ENCODE measurements at places on chromosomes 6 and 20.
A peak's percentile ranks its signal among the peaks of the same experiment; 100 is the strongest.

DNA sequence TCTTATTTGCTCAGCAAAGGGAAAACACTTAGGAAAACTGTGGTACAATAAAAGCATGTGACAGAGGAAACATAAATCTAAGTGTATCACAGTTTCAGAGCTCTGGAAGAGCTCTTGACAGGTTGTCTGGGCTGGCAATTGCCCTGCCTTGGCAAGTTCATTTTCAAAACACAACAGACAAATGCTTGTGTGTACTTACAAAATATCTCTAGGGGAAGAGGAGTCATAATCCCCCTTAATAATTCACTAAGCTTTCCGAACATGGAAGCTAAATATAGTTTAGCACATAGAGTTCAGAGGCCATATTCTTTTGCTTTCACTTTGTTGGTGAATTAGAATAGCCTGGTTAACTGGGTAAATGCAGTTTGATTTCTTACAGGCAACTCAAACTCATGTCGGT, 211.6 kb upstream of the THEMIS start:
- DNase-seq, result no peak

DNA sequence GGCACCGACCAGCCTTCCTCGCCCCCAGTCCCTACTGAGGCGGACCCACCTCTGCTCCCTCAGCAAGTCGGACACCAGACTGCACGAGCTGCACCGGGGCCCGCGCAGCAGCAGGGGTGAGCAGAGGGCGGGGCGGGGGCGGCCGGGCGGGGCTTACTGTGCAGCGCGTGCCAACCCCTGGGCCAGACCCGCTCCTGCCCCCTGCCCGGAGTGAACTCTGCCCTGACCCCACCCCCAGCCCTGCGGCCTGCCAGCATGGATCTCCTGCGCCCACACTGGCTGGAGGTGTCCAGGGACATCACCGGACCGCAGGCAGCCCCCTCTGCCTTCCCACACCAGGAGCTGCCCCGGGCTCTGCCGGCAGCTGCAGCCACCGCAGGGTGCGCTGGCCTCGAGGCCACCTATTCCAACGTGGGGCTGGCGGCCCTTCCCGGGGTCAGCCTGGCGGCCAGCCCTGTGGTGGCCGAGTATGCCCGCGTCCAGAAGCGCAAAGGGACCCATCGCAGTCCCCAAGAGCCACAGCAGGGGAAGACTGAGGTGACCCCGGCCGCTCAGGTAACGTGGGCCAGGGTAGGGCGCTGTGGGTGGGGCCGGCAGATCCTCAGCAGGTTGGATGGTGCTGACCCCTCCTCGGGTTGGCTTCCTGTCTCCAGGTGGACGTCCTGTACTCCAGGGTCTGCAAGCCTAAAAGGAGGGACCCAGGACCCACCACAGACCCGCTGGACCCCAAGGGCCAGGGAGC, 1.5 kb upstream of the SLC2A4RG start:
- DNase-seq, result no peak

- DNase-seq, result no peak
These were observed 54.0 kb downstream of the EFCAB8 start for GRCh38 chr20:32912688-32913087.

DNA sequence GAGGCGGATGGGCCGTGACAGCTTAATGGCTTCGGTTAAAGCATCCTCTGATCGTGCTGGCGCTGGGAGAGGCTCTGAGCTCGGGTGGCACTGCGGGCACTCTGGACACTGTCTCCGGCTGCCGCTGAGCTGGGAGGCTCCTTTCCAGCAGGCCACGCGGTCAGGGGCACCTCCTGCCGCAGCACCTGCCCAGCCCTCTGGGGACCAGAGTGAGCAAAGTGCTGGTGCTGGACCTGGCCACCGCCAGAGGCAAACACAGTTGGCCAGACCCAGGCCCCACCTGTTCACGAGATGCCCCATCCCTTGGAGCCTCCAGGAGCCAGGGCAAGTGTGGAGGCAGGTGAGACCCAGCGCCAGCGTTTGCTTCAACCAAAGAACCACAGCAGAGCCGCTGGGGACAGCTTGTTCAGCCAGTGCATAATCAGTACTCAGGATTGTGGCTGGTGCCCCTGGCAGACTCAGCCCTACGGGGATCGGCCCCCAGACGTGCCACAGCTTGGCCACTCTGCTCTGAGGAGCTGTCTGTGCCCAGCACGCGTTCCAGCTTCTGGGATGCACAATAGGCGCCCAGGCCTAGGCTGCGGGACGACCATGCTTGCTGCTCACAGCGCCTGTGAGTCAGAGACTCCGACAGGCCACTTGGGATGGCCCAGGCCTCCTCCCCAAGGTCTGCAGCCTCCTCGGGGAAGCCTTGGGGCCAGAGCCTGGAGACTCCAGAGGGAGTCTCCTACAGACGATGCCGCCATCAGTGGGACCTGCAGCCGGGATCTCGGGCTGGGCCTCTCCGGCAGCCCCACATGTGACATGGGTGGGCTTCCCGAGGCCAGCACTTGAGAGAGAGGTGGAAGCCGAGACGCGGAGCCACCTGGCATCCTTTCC, 38.2 kb upstream of the SLCO4A1 start:
- DNase-seq, result no peak

- no peak for DNase-seq
These were observed 53.8 kb downstream of the PCNA start for GRCh38 chr20:5065879-5066383.

DNA sequence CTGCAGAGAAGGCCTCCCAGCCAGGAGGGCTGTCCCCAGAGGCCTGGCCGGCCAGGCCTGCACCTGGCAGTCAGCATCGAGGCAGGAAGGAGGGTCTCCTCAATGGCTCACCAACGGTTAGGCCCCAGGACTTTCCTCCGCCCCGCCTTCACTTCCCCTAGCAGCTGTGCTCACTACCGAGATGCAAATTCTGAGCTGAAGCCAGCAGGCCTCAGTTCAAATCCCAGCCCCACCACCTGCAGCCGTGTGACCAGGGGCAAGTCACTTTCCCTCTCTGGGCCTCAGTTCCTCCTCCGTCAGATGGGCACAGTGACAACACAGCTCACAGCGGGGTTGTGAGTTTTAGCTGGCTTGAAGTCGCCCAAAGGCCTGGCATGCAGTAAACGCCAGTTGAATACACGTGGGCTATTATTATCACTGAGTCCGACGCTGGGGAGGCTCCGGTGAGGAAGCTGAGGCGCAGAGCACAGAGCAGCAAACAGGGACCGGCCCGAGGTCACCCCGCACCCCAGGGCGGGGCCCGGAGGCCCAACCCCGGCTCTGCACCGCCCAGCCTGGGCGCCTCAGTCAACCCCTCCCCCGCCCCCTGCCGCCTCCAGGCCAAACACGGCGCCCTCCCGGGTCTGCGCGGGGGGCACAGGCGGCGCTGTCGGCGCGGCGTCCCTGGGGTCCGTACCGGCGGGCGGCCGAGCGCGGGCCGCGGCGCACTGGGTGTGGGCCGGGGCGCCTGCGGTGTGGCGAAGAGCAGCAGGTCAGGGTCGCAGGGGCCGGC, 671 bp downstream of the E2F1 start:
- DNase-seq, result no peak

DNA sequence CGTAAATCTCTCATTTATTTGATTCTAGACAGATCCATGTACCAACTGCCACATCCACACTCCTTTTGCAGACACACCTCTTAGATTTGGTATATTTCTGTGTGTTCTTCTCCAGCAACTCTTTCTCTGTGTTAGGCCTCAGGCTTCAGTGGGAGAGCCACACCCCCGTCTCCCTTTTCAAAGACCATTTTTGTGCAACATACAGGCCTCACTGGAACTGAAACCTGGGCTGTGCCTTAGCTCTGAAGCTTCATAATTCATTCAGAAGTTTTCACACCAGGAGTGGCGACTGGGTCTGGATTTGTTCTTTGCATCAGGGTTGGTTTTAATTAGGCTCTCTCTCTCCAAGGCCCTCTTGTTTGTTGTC, 170.2 kb downstream of the THBS2 start:
- no peak for DNase-seq

DNA sequence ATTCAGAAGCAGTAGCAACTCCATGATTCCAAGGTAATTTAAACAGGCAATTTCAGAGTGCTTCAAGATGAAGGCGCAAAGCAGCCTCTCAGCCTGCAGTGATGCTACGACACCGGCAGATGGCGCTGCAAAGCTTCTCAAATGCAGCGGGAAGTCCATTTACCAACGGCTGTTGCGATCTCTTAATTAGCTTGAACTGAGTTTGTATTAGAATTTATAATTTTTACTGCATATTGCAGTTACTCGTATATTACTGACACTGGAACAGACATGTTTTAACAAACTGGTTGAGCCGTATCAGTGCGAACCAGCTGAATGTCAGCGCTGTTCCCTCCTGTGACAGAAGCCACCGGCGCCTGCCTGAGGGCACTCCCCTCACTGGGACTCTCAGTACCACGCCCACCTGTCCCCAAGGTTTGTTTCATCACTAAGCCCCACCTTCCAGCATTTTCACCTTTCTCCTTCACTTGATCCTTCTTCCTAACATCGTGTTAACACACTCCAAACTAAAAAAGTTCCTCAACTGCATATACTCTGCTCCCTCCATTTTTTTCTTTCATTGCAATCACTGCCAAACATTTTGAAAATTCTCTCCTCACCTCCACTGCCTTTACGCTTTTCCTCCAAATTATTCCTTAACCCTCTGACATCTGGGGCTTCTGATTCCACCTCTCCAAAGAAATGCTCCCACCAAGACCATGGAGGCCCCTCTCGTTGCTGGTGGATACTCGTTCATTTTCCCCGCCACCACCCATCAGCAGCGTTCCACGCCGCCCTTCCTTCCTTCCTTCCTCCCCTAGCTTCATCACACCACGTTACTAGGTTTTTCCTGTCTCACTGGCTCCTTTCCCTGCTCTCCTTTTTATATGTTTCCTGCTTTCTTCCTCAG, 14.5 kb downstream of the GNL1 start:
- DNase-seq, result peak; percentile 71

- DNase-seq, result no peak
These were observed 135.5 kb upstream of the NUP153 start for GRCh38 chr6:17842014-17842776.

DNA sequence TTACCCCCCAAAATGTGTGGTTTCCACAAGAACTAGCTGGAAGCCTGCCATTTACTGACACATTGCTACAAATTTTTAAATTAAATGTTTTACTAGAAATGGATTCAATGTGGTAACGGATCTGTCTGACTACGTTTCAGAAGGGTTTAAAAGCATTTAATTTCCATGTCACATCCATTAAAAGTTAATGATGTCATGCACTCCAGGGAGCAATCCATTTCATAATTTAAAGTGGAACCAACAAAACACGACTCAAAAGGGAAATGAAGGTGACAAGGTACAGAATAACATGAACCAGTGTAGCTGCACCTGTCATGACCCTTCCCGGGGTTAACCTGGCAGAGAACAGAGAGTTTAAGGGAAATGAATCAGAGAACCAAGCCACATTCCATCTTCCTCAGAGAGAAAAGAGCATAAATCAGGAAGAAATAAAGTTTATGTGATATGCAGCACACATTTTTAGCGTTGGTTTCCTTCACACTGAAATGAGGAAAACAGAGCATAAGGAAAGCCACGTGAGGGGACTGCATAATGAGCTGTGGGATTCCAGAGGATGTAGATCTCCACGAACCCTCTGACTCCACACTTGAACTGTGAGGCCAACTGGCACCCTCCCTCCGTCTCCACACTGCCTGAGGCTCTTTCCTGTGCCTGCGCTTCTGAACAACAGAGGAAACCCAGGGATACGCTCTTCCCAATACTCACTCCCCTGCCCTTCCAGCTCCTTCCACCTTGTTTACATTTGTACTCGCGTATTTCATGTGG, 170.3 kb upstream of the AHI1 start:
- no peak for DNase-seq

- DNase-seq, result no peak
These were observed 2.2 kb downstream of the RGS19 start for GRCh38 chr20:64077094-64077493.

- DNase-seq, result no peak
These were observed 17.5 kb upstream of the SYNCRIP start for GRCh38 chr6:85660181-85660611.

DNA sequence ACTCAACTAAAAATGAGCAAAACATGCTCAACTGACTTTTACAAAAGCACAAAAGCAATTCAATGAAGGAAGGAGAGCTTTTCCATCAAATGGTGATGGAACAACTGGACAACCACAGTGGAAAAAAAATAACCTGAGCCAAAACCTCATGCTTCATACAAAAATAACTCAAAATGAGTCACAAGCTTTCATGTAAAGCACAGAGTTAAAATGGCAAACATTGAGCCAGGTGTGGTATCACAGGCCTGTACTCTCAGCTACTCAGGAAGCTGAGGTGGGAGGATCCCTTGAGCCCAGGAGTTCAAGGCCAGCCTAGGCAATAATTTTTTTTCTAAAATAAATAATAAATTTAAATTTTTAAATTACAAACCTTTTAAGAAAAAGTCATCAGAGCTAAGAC, 18.4 kb upstream of the HLA-G start:
- no peak for DNase-seq

DNA sequence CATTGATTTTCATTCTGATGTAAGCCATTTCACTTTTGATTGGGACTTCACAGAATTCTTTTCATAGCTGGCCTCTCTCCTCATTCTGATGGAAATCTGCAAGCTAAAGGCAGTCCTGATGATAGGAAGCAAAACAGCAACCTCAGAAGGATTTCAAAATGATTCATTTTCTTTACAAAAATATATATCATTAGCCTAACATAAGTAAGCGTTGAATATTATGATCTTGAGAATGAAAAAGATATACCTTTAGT, 143.1 kb upstream of the GJE1 start:
- no peak for DNase-seq

DNA sequence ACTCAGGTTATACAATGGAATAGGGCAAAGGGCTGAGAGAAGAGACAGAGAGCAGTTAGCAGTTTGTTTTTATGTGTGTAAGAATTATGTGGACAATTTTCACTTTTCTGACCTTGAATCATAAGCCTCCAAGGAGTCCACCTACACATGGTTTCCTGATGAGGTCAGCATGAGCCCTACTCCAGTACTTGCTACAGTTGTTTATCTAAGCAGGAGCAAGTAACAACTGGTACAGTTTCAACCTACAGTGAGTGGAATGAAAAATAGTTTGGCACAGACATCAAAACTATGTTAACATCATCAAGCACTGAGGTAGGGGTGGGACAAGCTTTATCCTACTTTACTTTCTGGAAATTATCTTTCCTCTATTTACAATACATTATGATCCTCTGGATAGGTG, 426.7 kb upstream of the ID4 start:
- no peak for DNase-seq

DNA sequence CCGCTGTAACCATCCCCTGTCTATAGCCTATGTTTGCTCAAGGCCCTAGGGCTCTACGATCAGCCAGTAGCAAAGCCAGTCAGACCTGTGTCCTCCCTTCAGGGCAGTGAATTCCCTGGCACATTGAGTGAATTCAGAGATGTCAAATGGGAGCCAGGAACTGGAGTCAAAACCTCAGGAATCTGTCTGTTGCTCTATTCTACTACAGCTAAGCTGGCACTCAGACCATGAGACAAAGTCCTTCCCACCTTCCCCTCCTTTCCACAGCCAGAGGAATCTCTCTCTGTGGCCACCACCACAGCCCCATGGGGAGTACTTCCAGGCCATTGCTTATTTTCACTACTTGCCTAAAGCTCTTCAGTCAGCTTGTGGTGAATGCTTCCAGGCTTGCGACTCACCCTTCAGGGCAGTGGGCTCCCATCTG, 82.0 kb downstream of the PKIB start:
- DNase-seq, result no peak
